ENCODE measurements at places on chromosomes 1 and 21.
A peak's percentile ranks its signal among the peaks of the same experiment; 100 is the strongest.

GRCh38 chr21:41730367-41730765 lies 36.5 kb downstream of the RIPK4 start:
- DNase-seq: no peak

- peak; percentile 31 for DNase-seq
Observed at GRCh38 chr1:88935522-88936222, 44.3 kb upstream of the GTF2B start.

DNA sequence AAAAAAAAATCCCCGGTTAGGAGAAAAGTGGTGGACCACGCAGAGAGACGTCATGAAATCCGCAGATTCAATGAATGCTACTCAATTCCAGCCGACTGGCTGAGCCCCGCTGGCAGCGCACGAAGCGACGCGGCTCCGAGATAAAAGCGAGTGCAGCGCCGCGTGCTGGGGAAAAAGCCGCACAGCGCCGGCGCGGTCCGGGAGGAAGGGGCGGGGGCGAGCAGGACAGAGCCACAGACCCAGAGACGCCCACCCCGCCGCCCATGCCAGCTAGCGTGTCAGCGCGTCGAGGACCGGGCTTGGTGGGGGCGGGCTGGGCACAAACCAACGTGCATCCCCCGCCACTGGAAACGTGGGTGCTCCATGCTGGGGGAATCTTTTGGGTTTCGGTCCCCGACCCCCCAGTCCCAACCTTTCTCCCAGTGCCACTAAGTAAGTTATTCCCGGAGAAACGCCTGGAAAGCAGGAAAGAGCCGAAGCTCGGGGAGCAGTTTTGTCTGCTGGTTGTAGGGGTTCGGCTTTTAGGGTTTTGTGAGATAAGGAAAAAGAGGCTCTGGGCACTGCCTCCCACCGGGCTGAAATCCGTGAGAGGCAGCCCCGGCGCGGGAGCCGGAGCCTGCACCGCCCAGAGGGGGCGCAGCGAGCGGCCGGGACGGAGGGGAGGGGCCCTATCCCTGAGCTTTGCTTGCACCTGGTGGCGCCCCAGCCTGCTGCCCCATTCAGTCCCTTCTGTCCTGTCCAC lies at the start of gene KCNJ6:
KCNJ6 (minus strand) TSS at position 148 of the 742 bp plus-strand sequence. CDS start 75,775 bp downstream, outside the sequence.
- peak; percentile 28 for DNase-seq

GRCh38 chr1:232271991-232272589 lies 357.8 kb downstream of the SIPA1L2 start:
- no peak for DNase-seq

- DNase-seq: no peak
Observed at GRCh38 chr1:67846538-67846937, 13.3 kb upstream of the GNG12 start.

- DNase-seq: no peak
Observed at GRCh38 chr1:23613191-23614031, 54.1 kb upstream of the ID3 start.

DNA sequence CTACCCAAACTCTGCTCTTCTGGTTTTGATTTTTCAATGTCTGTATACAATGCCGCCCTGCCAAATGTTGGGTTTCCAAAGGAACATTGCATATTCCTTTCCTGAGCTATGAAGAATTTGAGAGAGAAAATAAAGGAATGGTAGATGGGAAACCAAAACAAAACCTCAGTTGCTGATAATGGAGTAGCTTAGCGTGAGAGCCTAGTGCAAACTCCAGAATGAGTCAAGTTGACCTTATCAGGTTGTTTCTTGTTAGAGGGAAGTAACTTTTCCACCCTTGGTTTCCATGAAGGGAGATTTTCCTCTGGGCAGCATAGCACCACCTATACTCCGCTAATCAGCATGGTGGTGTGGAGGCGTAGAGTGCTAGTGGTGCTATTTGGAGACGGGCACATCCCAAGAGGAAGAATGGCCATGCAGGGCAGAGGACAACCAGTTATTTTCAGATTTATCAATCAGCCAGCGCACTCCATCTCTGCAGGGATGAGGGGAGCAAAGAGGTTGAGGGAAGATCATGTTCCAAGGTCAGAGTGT lies 51.6 kb downstream of the BACH1 start:
- no peak for DNase-seq

DNA sequence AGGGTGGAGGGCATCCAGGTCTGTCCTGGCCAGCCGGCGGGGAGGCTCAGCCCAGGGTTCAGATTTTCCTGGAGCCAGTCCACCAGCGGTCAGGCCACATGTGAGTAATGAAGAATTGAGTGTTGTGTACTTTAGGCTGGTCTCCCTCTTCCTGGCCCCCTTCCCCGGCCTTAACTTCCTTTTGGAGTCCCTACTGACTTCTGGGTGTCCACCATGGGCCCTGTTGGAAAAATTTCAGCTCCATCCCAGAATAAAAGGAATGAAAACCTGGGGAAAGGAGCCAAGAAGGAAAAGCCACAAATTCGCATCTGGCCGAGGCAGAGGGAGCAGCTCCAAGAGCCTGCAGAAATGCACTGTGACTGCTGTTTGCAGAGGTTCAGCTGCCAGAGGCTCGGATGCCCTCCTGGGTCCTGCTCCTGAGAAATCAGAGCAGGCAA lies 35.5 kb upstream of the HHAT start:
- DNase-seq: no peak

DNA sequence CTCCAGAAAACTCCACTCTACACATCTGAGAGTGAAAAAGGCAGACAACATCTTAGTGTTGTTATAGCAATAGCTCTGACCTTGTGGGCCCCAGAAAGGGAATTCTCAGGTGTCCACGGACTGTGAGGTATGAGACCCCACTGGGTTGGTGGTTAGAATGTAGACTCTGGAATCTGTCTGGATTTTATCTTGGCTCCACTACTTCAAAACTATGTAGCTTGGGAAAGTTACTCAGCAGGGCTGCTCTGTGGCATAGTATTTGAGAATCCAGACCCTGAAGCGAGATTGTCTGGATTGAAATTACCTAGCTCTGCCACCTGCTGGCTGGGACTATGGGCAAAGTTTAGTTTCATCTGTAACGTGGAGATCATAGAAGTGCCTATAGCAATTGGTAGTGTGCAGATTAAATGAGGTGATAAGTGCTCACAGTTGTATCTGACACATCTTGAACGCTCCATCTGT lies 25.8 kb downstream of the PRDM2 start:
- DNase-seq: peak; percentile 60

- DNase-seq: no peak
Observed at GRCh38 chr1:158024737-158025136, 31.3 kb downstream of the KIRREL1 start.

DNA sequence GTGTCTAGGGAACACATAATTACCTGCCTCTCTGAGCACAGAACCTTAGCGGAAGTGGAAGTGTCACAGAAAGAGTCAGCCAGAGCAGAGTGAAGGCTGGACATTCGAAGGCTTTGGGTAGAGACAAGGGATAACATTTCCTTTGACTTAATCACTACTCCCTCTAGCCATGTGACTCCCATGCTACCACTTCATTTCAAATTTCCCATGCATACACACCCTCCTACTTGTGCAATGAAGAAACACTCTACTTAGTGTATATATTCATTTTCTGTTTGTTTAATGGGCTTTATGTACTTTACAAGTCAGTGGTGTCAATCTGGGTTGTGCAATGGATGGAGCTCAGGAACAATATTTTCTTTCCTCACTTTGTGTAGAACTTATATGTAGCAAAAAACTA lies 6.9 kb downstream of the ANKRD35 start:
- DNase-seq: no peak

GRCh38 chr1:173295995-173296394 lies 88.9 kb upstream of the TNFSF4 start:
- peak; percentile 24 for DNase-seq

DNA sequence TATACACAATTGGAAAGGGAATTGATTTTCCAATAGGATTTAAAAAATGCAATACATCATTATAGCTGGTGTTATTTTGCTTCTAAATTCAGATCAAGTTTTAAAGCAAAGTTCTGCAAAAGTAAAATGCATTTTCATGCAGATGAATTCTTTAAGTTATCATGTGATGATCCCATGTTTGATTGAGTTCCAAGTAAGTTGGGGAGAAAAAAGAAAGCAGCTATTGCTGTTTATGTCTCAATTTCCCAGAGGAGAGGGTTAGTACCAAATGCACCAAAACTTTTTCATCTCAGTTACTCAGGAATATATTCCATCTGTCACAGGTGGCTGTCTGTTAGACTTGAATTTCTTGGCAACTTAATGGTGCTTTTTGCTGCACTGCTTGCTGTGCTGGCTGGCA lies 29.7 kb downstream of the HSPA13 start:
- DNase-seq: no peak

GRCh38 chr1:100921110-100921706 lies 25.3 kb downstream of the SLC30A7 start:
- peak; percentile 74 for DNase-seq
